T-helper 22 cell (primary cell): ENCODE measurements at places on chromosomes 16 and 17.

DNA sequence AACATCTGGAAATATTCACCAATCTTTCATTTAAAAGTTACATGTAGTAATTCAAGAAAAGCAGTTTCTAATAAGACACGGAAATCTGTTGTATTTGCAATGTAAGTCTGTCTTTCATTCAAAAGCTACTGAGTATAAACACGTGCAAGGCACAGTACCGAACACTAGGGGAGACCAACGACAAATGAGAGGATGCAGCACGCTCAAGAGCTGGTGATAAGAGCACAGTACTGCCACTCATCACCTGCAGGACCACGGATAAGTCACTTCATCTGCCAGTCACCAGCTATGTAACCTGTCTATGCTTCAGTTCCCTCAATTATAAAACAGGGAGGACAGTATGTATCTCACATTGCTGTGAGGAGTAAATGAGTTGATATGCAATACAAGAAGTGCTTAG lies 67.1 kb downstream of the CLEC18A start:
- peak; percentile 31 for DNase-seq

GRCh38 chr17:81440051-81440471 lies 44.8 kb downstream of the BAHCC1 start:
- no peak for DNase-seq

DNA sequence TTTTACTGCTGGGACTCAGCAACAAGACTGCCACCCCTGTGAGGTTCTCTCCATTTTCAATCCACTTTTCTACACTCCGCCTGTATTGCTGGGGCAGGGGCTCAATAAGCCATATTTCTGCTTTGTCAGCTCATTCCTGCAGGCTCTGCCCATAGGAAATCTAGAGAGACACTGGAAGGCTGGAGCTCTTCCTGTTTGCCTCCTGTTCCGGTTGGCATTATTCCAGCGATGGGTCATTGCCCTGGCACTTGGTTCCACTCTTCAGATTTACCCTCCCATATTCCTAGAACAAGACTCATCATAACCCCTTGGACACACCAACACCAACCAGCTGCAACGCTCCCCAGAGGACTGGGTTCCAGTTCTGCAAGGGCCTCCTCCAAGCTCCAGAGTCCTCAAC lies 210.4 kb downstream of the CA10 start:
- DNase-seq = no peak

DNA sequence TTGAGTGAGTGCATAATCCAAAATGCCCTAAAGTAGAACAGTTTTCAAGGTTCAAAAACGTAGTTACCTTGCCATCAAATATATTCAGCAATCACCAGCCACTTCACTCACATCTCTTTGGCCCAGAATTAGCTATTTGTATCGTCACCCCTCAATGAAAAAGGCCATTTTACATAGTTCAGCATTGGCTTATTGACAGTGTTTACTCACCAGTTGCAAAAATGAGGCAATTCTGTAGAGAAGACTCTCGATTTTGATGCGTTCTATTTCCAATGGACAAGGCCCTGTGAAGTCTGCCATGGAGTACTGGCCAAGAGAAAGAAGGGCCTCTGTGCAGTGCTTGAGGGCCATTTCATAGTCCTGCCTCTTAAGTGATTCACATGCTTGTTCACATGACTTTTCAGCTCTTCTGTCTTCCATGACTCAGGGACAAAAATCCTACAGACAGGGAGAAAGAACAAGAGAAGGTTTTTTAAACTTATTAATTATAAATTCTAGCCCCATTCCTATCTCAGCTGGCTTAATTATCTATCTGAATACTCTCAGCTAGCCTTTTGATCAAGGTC lies 26.5 kb downstream of the HELZ start:
- DNase-seq = no peak

DNA sequence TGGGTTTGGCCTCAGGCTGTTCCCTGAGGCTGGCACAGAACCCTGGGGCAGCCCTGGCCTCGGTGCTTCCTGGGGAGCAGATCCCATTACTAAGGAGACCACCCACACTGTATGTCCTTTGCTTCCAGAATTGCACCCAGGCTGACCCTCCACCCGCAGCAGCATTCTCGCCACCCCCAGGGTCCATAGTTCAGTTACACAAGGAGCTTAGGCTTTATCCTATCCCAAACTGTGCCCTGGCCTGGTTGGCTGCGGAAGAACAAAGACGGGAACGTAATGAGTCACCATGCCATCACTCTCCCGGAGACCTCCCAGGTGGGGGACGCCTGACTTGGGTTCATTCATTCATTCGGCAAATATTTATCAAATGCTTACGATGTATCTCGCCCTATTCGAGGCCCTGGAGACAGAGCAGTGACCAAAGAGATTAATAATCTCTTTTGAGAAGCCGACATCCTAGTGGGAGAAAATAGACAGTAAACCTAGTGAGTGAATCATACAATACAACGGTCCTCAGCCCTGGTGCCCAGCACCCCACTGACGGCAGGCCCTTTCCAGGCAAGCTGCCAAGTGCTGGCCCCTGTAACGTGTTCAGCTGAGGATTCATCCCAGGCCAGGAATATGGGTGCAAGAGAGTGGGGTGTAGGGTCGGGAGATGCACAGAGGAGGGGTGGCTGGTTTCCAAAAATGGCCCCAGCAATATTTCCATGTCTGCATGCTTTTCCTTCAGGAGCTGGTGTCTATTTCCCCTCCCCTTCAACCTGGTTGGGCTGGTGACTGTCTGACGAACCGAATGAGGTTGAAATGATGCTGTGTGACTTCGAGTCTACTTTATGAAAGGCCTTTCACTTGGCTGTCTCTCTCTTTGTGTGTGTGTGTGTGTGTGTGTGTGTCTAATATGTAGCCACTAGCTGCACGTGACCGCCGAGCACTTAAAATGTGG lies 134.2 kb downstream of the MGAT5B start:
- DNase-seq = no peak

DNA sequence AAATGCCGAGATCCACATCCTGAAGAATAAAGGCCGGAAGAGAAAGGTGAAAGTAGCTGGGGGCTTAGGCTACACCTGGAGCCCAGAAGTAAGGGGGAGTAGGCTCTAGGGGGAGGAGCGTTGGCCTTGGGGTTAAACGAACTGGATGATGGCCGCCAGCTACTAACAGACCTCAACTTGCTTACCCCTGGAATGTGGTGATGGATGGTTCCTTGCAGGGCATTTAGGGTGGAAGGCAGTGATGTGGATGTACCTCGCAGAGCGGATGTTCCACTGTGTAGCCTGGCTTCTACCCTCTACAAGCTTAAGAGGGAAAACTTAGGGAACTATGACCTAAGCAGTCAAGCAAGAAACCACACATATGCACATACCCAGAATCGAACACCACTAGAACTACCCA lies 2.3 kb upstream of the MAZ start:
- no peak for DNase-seq

GRCh38 chr17:64611369-64611768 lies 50.7 kb downstream of the SMURF2 start:
- no peak for DNase-seq

DNA sequence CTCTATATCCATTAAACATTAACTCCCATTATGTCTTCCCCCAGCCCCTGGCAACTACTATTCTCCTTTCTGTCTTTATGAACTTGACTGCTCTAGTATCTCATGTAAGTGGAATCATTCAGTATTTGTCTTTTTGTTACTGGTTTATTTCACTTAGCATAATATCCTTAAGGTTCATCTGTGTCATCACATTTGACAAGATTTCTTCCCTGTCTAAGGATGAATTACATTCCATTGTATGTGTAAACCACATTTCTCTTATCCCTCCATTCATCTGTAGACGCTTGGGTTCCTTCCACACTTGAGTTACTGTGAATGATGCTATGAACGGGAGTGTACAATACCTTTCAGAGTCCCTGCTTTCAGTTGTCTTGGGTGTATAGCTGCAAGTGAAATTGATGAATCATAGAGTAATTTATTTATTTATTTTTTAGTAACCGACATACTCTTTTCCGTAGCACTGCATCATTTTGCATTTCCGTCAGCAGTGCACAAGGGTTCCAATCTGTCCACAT lies 399.7 kb upstream of the RBFOX1 start:
- no peak for DNase-seq

DNA sequence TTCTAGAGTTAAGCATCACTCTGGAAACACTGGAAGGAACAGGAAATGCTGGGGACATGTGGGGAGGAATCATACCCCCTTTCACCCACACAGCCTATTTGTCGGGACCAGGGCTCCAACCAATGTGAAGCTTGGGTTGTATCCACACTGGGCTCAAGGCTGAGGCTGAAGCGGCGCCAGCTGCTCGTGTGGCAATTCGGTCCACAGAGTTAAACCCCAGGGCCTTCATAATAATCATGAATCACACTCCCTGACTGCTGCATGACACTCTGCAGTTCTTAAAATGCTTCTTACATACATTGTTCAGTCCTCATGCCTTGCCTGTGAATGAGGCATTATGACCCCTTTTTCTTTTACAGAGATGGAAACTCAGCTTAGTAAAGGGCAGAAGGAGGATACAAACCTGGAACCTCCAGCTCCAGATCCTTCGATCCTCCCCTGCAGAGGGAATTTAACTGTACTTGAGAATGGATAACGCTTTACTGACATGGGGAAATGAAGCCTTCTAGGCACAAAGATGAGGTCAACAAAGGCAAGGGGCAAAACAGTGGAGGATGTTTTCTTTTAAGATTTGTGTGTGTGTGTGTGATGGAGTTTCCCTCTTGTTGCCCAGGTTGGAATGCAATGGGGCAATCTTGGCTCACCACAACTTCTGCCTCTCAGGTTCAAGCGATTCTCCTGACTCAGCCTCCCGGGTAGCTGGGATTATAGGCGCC lies 72.7 kb downstream of the SOX9 start:
- no peak for DNase-seq

DNA sequence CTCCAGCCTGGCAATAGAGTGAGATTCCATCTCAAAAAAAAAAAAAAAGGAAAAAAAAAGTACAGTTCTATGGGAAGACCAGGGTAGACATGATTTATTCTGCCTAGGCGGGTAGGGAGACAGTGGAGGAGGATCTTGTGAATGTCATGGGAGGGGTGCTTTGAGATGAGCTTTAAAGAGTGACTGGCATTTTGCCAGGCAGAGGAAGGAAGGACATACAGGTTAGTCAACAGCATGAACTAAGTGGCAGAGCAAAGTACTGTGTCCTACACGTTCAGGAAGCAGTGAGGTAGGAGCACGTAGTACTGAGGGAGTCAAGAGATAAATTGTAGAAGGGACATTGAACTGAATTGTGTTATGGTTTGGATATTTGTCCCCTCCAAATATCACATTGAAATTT lies 451.5 kb downstream of the TOX3 start:
- no peak for DNase-seq
